Kasumi-1 (cell line): ENCODE measurements at places on chromosomes 1 and 21.
A peak's percentile ranks its signal among the peaks of the same experiment; 100 is the strongest.

DNA sequence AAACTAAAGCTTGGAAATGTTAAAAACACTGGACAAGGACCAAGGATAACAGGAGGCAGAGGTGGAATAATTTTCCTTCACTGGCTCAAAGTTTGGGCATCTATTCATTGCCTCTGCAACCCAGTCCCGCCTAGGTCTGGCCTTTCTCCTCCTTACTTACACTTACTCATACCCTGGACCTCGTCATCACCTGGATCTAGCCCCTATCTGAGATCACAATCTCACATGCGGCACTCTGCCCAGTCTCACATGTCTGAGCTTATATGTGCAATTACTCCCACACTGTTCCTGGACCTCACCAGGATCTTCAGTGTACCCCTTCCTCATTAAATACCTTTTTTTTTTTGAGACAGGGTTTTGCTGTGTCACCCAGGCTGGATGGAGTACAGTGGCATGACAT, 37.6 kb downstream of the NVL start:
- no peak for DNase-seq

GRCh38 chr1:154371436-154371835, 33.7 kb upstream of the IL6R start:
- no peak for DNase-seq

GRCh38 chr1:46341222-46342083, 846 bp downstream of the NSUN4 start:
- no peak for DNase-seq

DNA sequence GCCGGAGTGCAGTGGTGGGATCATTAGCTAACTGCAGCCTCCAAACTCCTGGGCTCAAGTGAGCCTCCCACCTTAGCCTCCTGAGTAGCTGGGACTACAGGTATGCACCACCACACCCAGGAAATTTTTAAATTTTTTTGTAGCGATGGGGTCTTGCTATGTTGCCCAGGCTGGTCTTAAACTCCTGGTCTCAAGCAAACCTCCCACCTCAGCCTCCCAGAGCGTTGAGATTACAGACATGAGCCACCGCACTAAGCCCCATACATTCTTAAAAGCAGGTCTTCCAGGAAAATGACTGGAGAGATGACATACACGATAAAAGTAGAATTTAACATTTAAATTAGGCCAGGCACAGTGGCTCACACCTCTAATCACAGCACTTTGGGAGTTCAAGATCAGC, 13.4 kb downstream of the MTFR1L start:
- DNase-seq = no peak

- DNase-seq = peak; percentile 88
Measured at GRCh38 chr1:156659988-156660751, 17.0 kb downstream of the NES start.

GRCh38 chr1:171901245-171901644, 59.9 kb downstream of the DNM3 start:
- no peak for DNase-seq

GRCh38 chr21:43024439-43025136, 50.2 kb downstream of the PKNOX1 start:
- no peak for DNase-seq

GRCh38 chr1:8598783-8599182, 218.7 kb downstream of the RERE start:
- no peak for DNase-seq

DNA sequence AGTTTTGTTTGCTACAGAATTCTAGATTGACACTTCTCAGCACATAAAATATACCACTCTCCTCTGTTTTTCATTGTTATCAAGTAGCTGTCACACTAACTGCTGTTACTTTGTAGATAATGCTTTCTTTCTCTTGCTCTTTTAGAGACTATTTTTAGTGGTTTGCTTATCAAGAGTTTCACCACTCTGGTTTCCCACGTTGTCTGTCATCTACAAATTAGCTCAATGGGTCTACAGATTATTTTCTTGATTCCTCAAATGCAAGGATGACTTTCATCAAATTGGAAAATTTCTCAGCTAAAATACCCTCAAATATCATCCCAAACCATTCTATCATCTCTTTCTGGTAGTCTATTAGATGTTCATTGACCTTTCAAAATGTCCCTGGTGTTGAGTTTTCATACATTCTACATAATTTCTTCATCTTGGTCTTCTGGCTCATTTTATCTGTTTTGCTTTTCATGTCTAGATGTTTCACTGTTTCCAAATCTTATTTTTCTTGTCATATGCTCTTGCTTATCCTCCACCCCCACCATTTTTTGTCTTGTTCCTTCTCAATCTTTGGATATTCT, 122.5 kb downstream of the TRIM33 start:
- no peak for DNase-seq

- DNase-seq = no peak
Measured at GRCh38 chr1:216820345-216820744, 97.1 kb upstream of the ESRRG start.

DNA sequence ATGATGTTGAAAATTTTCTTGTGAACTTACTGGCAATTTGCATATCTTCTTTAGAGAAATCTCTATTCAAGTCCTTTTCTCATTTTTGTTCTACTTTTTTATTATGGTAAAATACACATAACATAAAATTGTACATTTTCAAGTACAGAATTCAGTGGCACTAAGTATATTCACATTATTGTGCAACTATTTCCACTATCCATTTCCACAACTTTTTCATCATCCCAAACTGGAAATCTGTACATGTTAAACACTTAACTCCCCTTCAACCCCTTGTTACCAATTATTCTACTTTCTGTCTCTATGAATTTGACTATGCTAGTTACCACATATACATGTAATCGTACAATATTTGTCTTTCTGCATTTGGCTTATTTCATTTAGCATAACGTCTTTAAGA, 19.4 kb downstream of the EPS15 start:
- no peak for DNase-seq

- no peak for DNase-seq
Measured at GRCh38 chr1:78339490-78339889, 151.3 kb upstream of the PTGFR start.

- DNase-seq = peak; percentile 41
Measured at GRCh38 chr1:46197964-46198811, at the start of gene POMGNT1. Gene POMGNT1 (minus strand): TSS chr1:46198434. CDS start chr1:46197821, 613 bp downstream.

DNA sequence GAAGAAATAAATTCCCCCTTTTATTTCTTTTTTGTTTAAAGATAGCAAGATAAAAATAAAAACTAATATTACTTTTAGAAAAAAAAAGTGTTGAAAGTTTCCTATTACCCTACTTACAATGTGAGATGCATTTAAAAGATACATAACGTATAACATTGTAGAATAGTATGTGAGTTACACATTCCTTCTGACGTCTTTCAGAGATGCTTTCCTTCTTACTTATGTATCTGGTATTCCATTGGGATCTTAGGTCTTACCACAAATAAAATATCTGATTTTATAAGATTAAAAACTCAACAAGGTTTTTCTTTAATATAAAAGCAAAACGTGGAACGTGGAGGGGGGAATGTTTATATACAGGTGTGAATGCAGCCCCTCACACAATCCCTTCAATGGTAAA, 147.2 kb upstream of the ETS2 start:
- no peak for DNase-seq

GRCh38 chr1:48450505-48450904, 21.5 kb downstream of the SPATA6 start:
- peak; percentile 3 for DNase-seq

DNA sequence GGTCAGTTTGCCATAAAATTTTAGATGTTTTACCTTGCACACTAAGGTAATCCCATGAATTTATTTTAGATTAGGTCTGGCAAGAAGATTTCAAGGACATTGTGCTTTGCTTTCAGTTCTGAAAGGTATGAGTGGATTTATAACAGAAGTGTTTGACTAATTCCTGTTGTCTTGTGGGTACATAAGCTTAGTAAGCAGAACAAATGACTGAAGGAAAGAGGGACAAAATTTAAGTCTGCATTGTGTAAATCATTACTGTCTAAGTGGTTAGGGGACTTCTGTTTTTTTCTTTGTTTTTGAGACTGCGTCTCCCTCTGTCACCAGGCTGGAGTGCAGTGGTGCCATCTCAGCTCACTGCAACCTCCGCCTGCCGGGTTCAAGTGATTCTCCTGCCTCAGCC, 60.1 kb downstream of the PKN2 start:
- no peak for DNase-seq

- DNase-seq = no peak
Measured at GRCh38 chr21:36538761-36539160, 58.8 kb upstream of the CLDN14 start.

GRCh38 chr1:35179908-35180307, 13.0 kb downstream of the SFPQ start:
- DNase-seq = no peak

DNA sequence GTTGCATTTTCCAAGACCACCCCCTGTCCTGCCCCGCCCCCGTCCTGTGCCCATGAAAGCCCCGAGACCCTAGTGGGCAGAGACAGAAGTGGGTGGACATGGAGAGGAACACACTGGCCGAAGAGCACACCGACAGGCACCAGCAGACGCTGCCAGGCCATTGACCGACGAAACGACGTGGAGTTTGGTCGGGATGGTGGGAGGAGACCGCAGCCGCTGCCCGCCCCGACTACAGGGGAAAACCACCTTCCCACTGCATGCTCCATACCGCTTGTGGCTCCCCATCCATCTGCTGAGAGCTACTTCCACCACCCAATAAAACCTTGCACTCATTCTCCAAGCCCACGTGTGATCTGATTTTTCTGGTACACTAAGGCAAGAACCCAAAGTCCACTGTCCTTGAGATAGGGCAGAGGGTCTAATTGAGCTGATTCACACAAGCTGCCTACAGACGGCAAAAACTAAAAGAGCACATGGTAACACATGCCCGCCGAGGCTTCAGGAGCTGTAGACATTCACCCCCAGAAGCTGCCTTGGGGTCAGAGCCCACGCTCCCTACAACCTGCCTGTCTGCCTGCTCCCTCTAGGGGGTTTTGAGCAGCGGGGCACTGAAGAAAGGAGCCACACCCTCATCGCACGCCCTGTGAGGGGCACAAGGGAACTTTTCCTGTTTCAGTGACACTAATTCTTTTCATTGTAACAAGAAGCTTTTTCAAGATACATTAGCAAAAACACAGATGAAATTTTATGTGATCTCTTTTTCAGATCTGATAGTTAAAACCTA, 81.2 kb upstream of the RAB3GAP2 start:
- DNase-seq = no peak

DNA sequence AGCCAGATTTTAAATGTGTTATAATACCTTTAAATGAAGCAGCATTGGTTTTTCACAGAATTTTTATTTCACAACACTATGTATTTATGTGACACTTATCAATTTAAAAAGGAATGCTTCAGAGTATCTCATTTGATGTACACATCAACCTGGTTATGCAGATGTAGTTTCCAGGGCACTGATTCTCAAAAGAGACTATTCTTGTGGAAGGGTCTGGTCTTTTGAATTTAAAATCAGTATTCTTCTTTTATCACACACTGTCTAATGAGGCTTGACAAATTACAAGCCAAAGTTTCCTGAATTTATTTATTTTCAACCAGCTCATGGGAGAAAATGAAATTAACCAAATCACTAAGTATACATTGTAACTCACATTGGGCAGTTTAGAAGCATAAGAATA, 87.4 kb downstream of the NTPCR start:
- no peak for DNase-seq

DNA sequence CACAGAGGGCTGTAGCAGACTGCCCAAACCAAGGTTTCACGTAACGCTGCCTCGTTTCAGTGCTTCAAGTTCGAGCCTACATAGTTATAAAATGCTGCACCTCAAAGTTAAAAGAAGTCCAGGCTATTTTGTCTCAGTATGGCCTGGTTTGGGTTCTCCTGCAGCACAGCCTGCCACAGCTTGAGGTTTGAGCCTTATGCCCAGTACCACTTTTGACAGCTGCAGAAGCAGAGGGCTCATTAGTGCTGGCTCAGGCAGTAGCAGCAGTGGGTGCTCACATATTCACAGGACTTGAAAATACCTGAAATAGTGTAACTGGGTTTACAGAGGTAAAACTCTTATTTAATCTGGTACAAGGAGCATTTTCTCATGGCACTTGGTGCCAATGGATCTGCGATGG, 15.3 kb downstream of the SPATA46 start:
- DNase-seq = no peak

DNA sequence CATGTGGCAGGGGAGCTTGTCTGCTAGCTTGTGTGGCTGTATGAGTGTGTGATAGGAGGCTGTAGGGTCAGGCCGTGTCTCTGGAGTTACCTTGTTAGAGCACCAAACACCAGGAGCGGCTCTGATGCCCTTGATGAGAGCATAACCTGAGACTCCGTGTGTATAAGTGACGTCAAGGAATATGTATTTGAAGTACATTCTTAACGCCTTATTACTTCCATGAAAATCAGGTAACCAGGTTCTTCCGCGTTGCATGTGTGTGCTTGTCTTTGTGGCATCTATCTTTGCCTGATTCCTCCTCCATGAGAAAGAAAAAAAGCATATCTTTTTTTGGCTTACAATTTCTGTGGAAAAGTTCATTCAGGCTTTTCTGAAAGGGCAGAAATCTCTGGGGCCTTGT, 4.6 kb downstream of the OLFML3 start:
- DNase-seq = no peak

DNA sequence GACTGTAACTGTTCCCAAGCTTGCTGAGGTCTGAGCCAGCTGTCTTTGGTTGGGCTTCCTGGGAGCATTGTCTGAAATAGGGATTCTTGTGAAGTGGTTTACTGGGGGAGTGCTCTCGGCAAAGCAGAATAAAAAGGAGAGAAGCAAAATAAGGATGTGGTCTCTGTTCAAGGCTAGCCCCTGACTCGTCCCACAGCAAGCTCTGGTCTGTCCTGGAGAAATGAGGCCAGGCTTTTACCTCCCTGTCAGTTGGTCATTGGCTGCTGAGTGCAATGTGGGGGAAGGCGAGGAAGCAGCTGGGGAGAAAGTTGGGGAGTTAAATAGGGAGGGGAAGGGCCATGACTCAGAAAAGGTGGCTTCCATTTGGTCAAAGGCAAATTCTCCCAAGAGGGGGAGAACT, 303.9 kb upstream of the DUSP10 start:
- peak; percentile 65 for DNase-seq

GRCh38 chr1:33466159-33466558, 6.3 kb upstream of the ZSCAN20 start:
- no peak for DNase-seq

DNA sequence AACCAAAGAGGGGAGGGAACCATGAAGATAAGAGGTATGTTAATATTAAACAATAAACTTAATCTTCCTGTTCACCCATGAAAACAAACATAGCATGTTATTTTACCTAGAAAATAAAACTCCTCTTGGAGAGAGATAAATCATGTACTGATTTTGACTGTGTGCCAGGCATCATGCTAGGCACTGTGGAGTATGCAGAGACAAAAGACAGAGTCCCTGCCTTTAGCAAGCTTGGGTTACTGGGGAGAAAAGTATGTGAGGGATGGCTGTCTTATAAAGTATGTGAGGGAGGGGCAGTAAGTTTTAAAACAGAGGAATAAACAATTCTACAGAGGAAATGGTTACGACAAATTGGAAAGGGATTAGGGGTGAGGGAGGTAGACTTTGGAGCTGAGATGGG, 129.5 kb upstream of the BEND5 start:
- no peak for DNase-seq
